ENCODE measurements at places on chromosomes 5 and 9.

GRCh38 chr5:106121972-106122605 lies 1548.6 kb downstream of the EFNA5 start:
- no peak for DNase-seq

GRCh38 chr9:29625292-29625731 lies 2052.0 kb upstream of the C9orf72 start:
- no peak for DNase-seq

GRCh38 chr5:146344155-146345118 lies 5.8 kb downstream of the POU4F3 start:
- no peak for DNase-seq

DNA sequence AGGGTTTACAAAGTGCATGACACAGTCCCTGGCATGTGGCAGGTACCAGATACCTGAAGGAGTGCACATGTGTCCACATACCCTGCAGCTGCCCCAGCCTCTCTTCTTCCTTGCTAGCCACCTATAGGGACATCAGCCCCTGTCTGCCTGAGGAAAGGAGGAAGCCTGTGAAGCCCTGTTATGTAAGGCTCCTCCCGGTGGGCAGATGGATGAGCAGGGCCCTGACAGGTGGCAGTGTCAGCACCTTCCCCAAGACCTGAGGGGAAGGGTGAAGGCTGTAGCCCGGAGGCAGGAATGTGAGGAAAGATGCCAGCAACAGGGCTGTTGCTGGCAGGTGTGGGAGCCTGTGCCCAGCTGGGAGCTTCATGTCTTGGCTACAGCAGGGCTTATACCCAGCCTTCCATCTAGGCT lies 21.7 kb downstream of the TCF7 start:
- DNase-seq = peak; percentile 63

DNA sequence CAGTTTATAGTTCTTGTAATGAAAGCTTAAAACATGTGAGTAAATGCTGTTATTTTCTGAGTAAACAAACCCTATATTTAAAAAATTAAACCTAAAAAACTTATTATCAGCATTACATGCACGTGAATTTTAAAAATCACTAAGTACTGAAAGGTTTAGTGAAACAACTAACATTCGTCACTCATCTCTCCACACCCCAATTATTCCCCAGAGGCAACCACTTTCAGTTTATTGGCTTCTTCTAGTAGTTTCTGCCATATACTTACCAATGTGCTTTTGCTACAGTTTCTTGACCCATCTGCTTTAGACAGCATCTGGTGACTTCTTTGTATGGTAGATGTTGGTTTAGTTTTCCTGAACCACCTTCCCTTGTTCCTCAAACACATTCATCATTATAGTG lies 58.1 kb downstream of the ANGPTL2 start:
- no peak for DNase-seq

DNA sequence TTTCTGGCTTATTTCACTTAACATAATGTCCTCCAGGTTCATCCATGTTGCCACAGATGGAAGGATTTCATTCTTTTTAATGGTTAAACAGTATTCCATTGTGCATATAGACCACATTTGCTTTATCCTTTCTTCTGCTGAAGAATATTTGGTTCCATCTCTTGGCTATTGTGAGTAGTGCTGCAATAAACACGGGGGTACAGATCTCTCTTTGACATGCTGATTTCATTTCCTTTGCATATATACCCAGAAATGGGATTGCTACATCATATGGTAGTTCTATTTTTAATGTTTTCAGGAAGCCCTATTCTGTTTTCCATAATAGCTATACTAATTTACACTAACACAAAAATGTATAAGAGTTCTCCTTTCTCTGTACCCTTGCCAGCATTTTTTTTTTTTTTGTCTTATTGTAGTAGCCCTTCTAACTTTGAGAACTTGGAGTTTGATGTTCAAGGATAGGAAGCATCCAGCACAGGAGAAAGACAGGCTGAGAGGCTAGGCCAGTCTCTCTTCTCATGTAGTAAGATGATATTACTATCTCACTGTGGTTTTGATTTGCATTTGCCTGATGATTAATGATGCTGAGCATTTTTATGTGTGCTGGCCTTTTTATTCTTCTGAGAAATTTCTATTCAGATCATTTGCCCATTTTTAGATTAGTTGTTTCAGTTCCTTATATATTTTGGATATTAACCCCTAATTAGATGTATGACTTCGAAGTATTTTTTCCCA lies 592.2 kb upstream of the ZNF608 start:
- no peak for DNase-seq

GRCh38 chr5:157259699-157260098 lies 6.2 kb upstream of the CYFIP2 start:
- DNase-seq = no peak

GRCh38 chr9:113650207-113651131 lies 186.9 kb downstream of the RGS3 start:
- DNase-seq = peak; percentile 59

- peak; percentile 62 for DNase-seq
Observed at GRCh38 chr5:172119921-172120688, 67.9 kb downstream of the STK10 start.

- no peak for DNase-seq
Observed at GRCh38 chr9:86230858-86231257, 28.6 kb downstream of the C9orf153 start.

- no peak for DNase-seq
Observed at GRCh38 chr5:61906820-61907219, 399.2 kb upstream of the KIF2A start.

GRCh38 chr5:95887977-95888376 lies 65.5 kb upstream of the GLRX start:
- DNase-seq = no peak

DNA sequence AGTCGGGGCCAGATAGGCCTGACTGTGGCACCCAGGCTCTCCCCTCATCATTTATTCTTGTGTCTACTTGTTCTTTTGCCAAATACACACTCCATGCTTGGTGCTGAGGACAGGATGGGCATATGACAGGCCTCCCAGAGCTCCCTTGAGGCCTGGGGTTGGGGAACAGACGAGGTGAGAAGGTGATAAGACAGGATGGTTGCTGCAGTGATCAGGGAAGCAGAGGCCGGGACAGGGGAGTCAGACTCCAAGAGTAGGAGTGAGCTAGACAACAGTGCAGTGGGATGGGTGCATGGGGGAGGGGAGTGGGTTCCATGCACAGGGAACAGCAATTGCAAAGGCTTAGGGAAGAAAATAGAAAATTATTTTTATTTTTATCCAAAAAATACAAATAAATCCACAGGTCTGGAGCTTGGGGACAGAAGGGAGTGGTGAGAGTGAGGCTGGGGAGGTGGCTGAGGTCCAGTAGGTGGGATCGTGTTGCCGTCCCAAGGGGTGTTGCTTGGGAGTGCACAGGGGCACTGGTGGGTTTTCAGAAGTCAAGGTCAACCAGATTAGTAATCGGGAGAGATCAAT lies 3.4 kb upstream of the AMBP start:
- no peak for DNase-seq

DNA sequence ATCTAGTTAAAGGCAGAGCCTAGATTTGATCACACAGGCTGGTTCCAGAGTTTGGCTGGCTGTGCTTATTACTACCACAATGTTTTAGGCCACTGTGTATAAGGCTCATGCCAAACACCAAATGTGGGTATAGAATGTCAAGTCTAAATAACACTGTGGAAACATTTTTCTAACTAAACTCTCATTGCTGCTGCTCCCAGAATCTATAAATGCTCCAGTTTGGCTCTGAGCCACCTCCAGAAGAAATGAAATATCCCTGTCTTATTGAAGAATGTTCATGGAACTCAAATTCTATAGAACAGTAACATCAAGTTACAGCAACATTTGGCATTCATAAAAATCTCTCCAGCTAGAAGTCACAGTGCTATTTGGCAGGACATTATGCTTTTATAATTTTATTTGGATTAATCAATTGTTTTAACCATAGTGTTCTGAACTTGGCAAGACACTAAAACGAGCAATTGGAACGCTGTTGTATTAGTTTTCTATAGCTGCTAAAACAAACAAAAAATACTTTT lies 178.1 kb upstream of the COX7C start:
- DNase-seq = no peak

- DNase-seq = no peak
Observed at GRCh38 chr5:21159510-21160059, 1171.6 kb upstream of the CDH18 start.

DNA sequence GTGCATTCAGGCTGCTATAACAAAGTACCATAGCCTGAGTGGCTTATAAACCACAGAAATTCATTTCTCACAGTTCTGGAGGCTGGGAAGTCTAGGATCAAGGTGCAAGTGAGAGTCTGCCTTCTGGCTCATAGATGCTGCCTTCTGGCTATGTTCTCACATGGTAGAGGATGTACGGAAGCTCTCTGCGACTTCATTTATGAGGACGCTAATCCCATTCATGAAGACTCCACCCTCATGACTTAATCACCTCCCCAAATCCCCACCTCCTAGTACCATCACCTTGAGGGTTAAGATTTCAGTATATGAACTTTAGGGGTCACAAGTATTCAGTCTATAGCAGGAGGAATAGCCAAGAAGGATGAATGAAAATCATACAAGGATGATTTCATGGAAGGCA lies 37.3 kb upstream of the KCNIP1 start:
- DNase-seq = no peak

DNA sequence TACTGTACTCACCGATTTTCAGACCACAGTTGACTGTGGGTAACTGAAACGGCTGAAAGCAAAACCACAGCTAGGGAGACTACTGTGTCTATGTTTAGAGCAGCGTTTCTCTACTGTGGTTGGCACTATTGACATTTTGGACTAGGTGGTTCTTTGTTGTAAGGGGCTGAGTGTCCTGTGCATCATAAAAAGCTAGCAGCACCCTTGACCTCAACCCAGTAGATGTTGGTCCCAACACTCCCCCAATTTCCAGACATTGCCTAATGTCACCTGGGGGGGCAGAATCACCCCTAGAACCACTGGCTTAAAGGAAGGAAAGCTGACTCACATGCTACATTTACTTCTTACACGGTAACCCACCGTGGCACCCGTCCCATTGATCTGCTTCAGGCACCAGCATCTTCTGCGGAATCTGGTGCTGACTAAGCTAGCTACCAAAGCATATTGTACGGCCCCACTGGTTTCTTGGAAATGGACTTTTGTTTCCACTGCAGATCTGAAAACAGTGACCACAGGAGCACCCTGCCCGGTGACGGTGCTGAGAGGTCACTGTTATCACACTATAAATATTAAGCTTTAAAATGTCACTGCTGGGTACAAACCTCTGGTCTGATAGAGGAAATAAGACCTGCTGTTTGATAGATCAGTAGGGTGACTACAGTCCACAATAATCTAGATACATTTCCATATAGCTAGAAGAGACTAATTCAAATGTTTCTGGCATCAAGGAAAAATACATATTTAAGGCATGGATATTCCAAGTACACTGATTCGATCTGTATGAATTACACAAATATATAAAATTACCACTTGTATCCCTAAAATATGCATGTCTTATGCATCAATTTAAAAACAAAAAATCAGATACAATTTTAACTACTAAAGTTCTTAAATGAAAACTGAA lies 151.4 kb downstream of the HSD17B3 start:
- DNase-seq = peak; percentile 65

All from activated effector memory CD4-positive, alpha-beta T cell treated with anti-CD3 and anti-CD28 coated beads, Interleukin-2, amount 50 U/mL, for 16 hours (primary cell).